ENCODE measurements at places on chromosomes 7 and 10.

DNA sequence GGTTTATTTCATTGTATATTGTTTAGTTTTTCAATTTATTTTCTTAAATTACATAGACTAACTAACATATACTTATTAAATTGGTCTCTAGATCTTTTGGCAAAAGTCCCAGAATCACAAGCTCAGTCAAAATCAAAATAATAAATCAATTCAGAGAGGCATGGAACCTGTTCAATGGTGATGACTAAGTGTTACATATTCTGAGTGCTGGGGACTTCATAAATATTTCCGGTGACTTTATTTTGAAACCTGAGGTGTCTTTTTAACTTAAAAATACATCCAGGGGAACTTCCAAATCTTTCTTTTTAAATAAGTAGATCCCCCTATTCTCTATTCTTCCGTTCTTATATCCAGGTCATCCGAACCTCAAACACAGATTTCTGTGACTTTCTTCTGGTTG is 89.6 kb upstream of the ZNF804B start:
- DNase-seq = no peak

DNA sequence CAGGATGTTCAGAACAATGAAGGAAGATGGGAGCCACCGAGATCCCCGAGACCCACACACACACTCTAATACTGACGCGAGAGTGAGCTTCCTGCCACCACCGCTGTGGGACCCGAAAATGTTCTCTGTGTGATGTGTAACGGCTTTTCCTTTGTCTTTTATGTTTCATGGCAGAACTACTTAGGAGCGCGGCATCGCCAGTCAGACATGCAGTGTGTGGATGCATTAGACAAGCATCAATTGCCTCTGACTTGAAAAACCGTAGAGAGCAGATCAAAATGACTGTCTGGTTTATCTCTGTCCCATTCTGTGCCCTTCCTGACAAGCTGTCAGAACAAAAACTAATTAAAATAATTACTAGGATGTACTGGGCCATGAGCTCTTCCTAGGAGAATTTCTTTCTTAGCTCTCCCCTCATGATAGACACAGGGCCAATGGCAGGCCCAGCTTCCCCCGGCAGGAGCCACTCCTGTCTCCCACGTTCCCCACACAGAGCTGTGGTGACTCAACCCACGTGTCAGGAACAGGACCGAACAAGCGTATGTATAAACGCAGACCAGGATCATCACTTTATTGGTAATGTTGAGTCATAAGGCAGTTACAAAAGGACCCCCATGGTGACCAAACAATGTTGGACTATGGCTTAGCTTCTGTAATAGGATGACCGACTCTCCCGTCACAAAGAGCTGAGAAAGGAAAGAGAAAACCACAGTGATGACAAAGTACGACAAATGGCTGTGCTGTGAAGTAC is 705.0 kb downstream of the PARD3 start:
- DNase-seq = no peak

DNA sequence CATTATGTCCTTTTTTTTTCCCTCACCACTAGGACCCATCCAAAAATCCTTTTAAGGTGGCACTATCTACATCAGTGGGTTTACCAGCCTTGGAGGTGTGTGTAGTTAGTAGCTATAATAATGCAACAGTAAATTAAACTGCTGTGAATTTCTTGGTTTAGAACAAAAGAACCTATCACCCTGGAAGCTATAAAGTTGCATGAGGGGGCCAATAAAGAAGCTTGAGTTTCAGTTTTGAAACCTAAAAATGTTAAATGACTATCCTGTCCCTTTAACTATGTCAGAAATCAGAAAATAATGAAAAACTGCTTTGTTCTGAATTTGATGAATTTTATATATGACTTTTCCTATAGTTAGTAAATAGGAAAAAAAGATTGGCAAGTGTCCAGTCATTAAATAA is 80.2 kb downstream of the POLL start:
- no peak for DNase-seq

DNA sequence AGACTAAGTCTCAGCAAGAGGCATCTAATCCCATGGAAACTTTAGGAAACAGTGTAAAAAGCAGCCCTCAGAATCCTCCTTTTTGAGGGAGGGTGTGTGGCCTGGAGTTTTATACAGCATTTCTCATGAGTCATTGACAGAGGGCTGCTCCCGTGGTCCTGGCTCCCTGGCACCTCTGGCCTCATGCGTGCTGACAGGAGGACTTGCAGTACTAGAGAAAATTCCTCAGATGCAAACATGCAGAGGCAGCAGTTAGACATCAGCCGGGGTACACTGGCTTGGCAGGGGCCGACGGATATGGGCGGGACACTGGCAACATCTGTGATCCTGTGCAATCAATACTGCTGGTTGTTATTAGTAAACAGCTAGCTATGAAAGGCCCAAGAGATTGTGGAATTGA is 925.1 kb upstream of the CELF2 start:
- DNase-seq = no peak

DNA sequence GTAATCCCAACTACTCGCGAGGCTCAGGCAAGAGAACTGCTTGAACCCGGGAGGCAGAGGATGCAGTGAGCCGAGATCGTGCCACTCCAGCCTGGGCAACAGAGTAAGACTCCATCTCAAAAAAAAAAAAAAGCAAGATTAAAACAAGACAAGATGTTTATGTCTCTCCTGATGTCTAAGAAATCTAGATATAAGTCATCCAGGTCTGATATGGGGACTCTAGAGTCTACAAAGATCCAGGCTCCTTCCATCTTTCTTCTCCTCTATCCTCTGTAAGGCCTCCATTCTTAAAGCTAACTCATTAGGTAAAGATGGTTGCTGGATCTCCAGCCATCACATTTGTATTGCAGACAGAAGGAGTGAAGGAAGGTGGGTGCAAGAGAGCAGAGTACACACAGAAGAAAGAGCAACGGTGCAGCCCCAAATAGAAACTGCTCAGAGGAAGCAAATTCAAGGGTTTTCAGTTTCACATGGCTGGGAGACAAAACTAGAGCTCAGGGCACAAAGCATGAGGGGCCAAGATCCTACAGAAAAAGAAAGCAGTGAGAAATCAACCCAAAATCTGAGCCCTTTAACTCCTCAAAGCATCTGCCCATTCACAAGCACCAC is 57.6 kb downstream of the USP6NL start:
- no peak for DNase-seq

DNA sequence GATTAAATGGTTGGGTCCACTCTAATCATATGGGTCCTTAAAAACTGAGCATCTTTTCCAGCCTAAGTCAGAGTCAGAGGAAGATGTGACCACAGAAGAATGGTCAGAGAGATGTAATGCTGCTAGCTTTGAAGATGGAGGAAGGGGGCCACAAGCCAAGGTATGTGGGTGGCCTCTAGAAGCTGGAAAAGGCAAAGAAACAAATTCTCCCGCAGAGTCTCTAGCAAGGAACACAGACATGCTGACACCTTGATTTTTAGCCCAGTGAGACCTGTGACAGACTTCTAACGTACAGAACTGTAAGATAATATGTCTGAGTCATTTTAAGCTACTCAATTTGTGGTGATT is 1.5 kb upstream of the EXOC6 start:
- no peak for DNase-seq
